ENCODE measurements at places on chromosomes 1 and 21.

GRCh38 chr1:151813271-151813977 is 8.2 kb upstream of the LINGO4 start:
- DNase-seq, result no peak

DNA sequence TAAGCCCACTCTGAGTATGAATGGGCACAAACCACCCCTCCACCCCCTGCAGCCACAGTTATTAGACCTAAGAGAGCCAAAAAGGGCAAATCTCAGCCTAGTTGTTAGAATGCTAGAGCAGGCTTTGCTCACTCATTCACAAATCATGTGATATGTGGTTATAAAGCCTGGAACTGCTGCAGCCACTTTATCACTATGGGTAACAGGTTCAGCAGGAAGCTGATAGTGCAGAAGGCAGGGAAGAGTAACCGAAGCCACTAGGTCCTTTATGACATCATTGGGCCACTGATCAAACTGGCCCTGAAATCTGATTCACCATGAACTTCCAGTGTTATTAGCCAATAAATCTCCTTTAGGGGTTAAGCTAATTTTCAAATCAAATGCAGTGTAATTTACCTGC is 134.7 kb downstream of the GRIK1 start:
- DNase-seq, result no peak

DNA sequence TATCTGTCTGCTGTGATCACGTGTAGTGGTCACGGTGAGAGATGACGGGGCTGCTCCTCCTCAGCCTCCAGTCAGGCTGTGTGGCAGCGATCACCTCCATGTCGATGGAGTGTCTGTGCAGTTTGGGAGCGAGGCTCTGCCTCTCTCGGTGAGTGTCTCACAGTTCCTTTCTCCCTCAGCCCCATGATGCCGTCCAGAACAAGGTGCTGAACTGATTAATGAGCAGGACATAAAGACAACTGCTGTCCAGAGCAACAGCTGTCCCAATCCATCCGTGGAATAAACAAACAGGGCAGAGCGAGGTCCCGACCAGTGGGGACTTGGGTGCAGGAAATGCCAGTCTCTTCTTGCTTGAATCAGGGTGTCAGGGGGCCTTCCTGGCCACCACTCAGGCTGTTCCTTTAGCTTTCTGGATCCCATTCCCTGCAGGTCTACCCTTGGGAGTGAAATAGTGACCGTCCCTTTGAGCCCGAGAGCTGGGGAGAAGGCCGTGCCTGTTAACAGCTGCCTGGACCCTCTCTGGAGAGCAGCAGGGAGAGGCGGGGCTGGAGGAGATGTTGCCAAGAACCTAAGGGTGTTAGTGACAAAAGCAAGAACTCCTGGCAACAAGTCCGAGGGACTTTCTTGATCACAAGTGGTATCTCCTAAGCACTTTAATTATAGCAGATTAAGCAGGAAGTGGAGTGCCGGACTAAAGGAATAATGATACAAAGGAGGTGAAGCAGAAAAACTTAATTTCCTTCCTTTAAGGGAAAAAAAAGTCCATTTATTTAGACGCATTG is 443.9 kb downstream of the KIF26B start:
- peak; percentile 28 for DNase-seq

GRCh38 chr1:162696286-162696862 is 64.1 kb downstream of the DDR2 start:
- peak; percentile 91 for DNase-seq

DNA sequence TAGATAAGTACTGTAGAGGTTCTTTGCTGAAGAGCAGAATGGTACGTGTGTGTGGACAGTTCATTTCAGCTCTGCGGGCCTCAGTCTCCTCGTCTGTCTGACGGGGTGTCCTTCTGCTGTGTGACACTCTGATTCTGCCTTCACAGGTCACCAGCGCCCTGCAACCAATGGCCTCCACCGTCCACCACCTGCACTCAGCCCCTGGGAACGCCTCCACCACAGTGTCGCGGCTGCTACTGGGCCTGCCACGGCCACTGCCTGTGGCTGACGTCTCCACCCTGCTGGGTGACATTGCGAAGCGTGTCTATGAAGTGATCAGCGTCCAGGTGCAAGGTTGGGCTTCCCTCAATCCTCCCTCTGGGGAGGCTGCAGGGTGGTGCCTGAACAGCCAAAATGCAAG is 17.0 kb downstream of the UMODL1 start:
- no peak for DNase-seq

DNA sequence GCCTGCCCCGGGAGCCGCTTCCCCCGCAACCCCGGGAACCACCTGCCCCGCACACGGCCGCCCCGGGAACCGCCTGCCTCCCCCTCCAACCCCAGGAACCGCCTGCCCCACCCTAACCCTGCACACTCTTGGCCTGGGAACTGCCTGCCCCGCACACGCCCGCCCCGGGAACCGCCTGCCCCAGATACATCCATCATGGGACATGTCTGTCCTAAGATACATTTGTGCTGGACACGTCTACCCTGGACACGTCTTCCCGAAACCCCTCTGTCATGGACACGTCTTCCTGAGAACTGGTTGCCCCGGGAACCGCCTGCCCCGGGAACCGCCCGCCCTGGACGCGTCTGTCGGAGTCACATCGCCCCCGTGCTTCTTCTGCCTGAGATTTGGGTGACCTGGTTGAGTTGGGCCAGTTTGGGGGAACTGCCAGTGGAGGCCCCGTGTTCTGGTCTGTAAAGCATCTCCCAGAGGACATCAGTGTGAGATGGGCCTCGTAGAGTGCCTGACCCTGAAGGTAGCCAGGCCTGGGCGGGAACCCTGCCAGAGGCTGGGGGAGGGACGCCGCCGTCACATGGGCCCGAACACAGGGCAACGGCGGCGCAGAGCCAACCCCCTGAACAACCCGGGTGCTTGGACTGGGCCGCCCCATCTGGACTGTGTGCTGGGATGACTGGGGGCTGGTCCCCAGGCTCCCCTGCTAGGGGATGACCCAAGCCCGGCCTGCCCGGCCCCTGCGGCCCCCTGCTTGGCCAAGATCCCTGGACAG is 3.6 kb downstream of the PERM1 start:
- no peak for DNase-seq

- no peak for DNase-seq
Observed at GRCh38 chr1:107963008-107963407, 2.0 kb downstream of the VAV3 start.

GRCh38 chr1:39295901-39296300 is 91.4 kb downstream of the MACF1 start:
- no peak for DNase-seq

DNA sequence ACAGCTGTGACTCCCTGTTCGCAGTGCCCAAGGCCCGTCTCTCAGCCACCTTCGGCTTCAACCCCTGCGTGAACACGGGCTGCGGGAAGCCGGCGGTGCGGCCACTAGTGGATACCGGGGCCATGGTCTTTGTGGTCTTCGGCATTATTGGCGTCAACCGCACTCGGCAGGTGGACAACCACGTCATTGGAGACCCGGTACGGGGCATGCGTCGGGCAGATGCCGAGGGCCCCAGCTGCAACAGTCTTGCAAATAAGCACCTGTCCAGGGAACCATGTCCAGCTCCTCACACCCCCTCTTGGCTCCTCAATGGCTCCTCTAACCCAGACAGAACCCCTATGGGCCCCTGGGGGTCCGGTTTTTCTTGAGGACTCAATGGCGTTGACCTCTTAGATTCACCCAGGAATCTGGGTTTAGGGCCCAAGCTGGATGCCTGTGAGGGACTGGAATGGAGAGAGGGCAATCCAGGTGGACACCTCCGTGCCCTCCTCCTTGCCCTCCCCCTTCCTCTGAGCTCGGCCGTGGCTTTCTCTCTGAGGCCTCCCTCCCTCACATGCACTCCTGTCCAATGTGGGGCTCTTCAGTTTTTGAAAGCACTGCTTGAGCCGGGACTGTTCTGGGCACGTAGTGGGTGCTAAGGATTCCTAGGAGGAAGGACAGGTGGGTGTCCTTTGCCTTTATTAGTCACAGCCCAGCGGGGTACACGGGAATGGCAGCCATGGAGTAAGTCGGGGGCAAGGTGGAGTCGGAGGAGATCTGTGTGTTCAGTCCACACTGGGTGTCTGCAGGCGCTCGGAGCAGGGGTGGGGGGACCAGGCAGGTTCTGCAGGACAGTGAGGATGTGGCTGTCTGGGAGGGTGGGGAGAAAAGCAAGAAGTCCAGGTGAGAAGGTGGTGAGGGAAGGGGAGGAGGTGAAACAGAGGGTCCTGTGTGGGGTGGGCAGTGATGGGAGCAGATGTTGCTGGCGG is 51.1 kb downstream of the DISP3 start:
- no peak for DNase-seq

DNA sequence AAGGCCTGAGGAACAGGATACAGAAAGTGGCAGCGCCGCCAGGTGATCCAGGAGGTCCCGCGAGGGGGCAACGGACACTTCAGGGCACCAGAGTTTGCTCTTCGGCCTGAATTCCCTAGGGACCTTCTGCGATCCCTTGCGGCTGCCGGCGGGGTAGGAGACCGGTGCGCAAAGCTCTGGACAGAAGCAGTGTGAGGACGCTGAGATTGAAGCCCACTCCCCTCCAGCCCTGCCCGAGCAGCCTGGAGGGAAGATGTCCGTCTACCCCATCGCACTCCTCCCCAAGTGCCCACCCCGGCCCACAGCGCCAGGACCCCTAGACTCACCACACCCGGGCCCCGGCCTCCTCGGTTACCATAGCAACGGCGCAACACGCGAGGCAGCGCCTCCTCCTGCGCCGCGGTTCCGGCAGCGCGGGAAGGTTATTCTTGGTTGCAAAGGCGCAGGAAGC is at the start of gene ANKRD45:
Gene ANKRD45, minus strand, starts transcription at position 361 of the 451 bp plus-strand sequence. CDS start 10,433 bp downstream, outside the sequence.
- DNase-seq, result peak; percentile 42

GRCh38 chr21:39120876-39121599 is 62.2 kb downstream of the PSMG1 start:
- DNase-seq, result no peak

- no peak for DNase-seq
Observed at GRCh38 chr1:229092377-229093237, 178.3 kb upstream of the RAB4A start.

GRCh38 chr1:175717610-175718540 is 25.5 kb downstream of the TNR start:
- no peak for DNase-seq

GRCh38 chr1:61092642-61093041 is 10.3 kb downstream of the NFIA start:
- DNase-seq, result no peak

GRCh38 chr1:245879091-245879490 is 628.0 kb downstream of the SMYD3 start:
- no peak for DNase-seq

DNA sequence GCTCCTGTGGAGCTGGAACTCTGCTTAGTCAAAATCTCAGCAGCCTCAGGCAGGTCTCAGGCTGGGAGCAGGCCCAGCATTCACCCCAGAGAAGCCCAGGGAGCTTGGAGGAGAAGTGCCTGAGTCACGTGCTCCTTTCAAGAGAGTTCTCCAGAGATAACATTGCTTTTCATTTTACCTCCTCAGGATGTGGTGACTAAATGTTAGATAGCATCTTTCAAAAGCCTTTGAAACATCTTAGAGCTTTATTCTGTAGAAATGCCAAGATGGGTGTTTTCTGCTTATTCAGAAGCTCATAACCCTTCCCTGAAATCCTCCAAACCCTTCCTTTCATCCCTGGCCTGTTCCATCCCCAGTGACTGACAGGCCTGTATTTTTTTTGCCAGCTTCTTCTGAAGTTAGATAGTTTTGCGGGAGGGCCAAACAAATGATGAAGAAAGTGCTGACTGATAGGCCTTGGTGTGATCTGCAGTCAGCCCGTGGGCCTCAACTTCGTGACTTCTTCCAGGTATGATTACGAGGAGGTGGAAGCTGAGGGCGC is 58.0 kb downstream of the PGM1 start:
- peak; percentile 77 for DNase-seq

DNA sequence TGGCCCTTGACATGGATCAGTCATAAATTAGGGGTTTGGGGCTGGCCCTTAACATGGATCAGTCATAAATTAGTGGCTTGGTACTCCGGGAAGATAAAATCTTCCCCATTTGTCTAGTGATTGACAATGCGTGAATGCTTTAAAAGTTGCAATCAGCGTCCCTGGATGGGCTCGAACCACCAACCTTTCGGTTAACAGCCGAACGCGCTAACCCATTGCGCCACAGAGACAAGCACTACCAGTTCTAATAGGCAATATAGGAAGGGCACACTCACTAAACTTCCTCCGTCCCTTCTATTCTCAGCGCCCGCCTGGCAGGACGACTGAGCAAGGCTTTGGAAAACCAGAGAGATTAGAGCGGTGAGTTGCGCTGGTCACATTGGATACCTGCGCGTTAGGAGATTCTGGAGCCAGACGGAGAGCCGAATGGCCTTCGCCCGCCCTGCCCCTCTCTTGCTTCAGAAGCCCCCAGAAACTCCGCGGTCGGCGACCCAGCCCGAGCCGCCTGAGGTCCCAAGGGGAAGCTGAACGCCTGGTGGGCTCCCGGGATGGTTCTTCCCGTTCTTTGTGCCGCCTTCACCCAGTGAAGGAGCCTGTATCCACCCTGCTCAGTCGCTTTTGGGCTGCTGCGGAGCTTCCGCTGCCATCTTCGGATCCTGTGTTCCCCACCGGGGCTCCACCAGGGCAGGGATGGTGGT is 235.9 kb downstream of the FAM72C start:
- DNase-seq, result no peak

DNA sequence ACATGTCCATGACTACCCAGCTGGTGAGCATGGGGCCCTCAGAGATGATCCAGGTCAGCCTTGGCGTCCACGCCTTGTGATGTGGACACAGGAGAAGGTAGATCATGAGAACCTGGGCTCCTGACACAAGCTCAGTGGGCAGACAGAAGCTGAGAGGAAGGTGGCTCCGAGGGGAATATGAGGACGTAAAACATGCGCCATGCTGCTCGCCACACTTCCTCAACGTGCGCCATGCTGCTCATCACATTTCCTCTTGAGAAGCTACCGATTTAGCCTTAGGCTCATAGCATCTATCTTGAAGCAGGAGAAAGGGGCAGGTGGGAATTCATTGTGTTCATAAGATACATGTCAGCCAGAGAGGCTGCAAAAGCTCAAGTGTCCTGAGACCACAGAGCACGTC is 176.9 kb downstream of the KAZN start:
- no peak for DNase-seq

DNA sequence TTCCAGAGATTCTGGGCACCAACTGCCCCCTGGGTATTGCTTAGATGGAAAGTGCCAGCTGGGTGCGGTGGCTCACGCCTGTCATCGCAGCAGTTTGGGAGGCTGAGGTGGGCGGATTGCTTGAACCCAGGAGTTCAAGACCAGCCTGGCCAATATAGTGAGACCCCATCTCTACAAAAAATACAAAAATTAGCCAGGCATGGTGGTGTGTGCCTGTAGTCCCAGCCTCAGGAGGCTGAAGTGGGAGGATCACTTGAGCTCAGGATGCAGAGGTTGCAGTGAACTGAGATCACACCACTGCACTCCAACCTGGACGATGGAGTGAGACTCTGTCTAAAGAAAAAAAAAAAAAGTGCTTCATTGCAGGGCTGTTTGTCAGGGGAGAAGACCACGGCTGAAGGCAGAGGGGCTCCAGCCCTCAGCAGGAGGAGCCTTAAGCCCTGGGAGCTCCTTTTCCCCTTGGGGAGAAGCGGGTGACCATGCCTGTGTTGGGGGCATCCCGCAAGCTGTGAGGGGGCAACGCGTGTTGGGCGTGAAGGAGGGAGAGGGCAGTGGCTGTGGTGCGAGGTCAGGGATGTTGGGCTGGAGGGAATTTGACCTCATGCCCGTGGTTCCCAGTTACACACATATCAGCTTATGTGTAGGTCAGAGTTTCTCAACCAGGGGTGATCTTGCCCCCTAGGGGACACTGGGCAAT is 131.5 kb upstream of the VAMP3 start:
- no peak for DNase-seq

- DNase-seq, result peak; percentile 60
Observed at GRCh38 chr1:41381692-41382479, 20.7 kb downstream of the FOXO6 start.

- peak; percentile 67 for DNase-seq
Observed at GRCh38 chr1:59431566-59432294, 134.8 kb downstream of the FGGY start.
